ENCODE measurements at places on chromosomes 4 and X.

DNA sequence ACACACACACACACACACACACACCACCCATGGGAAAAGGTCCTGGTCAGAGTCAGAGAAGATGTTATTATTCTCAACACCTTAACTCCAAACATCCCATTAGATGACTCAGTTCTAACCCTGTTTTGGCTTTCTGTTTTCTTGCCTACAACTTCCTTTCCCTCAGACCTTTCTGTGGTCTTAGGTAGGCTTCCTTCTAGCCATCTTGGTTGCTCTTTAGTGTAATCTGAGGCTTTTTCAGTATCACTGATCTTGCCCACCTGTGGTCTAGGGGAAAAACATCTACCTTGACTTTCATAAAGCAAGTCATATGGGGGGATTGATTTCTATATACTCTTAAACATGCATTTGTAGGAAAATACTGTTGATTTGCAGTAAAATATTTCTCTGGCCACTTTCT is 56.9 kb downstream of the ATG4A start:
- no peak for DNase-seq

- DNase-seq, result no peak
These were observed 58.3 kb downstream of the KCNIP4 start for GRCh38 chr4:21890231-21890630.

DNA sequence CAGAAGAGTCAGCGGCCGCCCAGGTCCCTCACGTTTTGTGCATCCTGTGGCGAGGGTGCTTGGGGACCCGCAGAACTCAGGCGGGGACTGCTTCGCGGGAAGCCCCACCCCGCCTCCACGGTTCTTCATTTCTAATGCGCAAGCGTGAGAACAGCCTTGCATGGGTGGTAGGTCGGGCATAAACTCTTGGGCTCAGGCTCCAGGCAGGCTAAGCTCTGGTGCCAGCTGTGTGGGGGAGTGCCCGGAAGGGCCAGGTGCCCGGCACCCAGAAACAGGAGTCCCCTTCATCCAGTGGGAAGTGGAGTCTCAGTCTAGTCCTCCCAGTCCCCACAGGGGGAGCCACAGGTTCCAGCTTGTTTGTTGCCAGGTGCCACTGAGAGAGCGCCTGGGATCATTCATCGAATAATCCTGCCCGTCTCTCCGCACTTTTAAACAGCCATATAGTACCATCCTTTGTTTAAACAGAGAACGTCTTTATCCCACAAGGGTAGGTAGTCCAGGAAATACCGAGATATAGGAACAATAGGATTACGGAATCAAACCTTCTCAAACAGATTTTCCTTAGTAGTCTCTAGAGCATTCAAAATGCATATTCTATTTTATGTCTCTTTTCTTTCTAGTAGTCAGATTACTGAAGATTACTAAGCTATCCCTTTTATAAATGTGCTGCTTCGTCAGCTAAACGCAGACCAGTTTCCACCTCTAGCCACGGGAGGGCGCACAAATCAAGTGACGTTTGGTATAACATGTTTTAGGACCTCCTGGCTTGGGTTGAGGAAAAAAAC is 12.7 kb upstream of the RBBP7 start:
- no peak for DNase-seq

- no peak for DNase-seq
These were observed 172.6 kb downstream of the AMELX start for GRCh38 chrX:11465648-11466411.

DNA sequence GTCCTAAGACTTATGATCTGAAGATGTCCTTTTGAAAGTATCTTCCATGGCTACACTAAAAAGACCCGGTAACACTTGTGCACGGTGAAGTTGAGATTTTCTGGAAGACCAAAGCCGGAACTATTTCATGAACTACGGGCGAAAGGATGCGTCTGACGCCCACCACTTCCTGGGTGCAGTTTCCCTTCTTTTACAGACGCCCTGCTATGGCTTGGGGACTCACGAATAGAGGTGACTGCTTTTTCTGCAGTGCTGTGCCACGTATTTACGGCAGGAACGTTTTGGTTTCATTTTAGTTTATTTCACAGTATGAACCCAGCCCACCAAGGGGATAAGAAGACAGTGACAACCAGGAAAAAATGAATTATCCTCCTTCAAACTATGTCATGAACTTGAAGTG is 180.4 kb downstream of the AFAP1 start:
- no peak for DNase-seq

- DNase-seq, result no peak
These were observed 28.0 kb downstream of the RBM47 start for GRCh38 chr4:40601641-40602040.
